ENCODE measurements at places on chromosomes 13 and 19. TPM values are rescaled to one million over a fixed set of nuclear protein-coding genes. Genes with fewer than 3 reads are reported as not detected.

DNA sequence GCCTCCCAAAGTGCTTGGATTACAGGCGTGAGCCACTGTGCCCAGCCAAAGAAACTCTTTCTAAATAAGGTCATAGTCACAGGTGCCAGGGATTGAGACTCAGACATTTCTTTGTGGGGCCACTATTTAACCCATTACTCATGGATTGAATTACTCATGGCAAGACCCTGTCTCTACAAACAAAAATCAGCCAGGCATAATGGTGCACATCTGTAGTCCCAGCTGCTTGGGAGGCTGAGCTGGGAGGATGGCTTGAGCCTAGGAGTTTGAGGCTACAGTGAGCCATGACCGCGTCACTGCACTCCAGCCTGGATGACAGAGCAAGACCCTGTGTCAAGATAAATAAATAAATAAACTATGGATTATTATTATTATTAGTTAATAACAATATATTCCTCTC lies 3.6 kb upstream of the KLF2 start:
- H3K36me3 ChIP-seq: no peaks in the 10 kb centered on the region
- H3K4me3 ChIP-seq: no peak overlapping the region
- no peak overlapping the region for H3K27ac ChIP-seq
- DNase-seq: no peak

DNA sequence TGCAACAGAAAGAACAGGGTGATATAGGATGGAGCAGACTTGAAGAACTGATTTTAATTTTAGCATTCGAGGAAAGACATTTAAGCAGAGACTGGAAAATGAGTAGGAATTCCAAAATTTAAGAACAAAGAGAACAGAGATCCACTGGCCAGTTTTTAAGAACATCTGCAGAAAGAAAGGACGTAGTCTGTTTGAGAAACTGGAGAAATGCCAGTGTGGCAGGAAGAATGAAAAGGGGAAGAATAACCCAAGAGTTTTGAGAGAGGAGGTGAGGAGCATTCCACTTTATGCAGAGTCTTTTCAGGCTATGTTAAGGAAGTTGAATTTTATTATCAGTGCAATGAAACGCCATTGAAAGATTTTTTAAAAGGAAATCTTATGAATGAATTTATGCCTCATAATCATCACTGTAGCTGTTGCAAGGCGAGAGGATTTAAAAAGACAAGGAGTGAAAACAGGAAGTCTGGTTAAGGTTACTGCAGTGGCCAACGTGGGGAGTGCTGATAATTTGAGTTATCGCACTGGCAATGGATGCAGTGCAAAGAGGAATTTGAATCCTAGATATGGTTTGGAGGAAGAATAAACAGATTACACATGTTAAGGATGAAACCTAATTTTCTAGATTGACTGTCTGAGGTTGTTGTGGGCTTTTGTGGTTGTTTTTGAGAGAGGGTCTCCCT lies 253.8 kb downstream of the DACH1 start:
- H3K4me3 ChIP-seq: no peak overlapping the region
- DNase-seq: no peak
- H3K27ac ChIP-seq: no peak overlapping the region
- no peaks in the 10 kb centered on the region for H3K27me3 ChIP-seq
- H3K4me1 ChIP-seq: no peaks in the 10 kb centered on the region

DNA sequence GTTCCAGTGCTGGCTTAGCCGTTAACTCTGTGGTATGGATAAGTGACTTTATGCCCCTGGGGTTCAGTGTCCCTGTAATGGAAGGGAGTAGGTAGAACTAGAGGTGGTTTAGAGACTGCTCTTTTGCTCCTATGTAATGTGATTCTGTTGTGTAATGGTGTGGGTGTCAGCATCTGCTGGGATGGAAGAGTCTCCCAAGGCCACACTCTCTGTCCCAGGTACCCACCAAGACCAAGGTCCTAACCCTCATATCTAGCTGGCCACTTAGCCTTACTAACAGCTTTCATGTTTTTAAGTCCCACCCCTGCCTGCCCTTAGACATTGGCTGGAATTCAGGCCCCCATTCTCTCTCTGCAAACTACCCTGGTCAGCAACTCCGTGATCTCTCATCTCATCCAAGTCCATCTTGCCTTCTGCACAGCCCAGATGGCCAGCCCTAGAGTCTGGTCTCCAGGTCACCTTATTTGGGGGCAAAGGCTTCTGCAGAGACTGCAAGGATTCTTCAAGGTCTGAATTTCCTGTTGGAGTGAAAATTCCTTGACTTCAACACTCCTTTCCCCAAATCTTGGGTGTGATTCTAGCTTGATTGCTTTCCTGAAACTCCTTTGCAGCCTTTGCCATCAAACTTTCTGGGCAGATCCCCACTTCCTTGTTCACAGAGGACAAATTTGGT lies 48.4 kb downstream of the SERP2 start:
- no peak for DNase-seq
- H3K27ac ChIP-seq: no peak overlapping the region
- H3K4me1 ChIP-seq: no peaks in the 10 kb centered on the region
- no peak overlapping the region for H3K4me3 ChIP-seq
- no peaks in the 10 kb centered on the region for H3K36me3 ChIP-seq

DNA sequence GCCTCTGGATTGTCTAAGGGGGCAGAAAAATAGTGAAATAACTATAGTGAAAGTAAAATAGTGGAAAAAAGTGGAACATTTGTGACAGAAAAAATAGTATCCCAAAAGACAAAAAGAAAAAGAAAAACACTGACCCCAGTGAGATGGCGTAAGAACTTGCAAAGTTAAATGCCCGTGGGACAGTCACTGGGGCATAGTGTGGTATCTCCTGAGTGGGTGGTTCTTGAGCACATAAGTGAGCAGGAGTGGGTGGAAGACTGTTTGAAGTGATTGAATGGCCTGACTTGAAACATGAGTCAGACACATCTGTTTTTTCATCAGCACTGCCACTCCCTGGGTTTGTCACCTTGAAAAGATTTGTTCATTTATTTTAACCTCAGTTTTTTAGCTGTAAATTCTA lies 2.5 kb downstream of the ZNF430 start:
- no peaks in the 10 kb centered on the region for H3K36me3 ChIP-seq
- no peaks in the 10 kb centered on the region for H3K27me3 ChIP-seq
- H3K27ac ChIP-seq: peak overlapping the region; percentile 60
- H3K4me1 ChIP-seq: peaks cover 4% of the 10 kb centered on the region

DNA sequence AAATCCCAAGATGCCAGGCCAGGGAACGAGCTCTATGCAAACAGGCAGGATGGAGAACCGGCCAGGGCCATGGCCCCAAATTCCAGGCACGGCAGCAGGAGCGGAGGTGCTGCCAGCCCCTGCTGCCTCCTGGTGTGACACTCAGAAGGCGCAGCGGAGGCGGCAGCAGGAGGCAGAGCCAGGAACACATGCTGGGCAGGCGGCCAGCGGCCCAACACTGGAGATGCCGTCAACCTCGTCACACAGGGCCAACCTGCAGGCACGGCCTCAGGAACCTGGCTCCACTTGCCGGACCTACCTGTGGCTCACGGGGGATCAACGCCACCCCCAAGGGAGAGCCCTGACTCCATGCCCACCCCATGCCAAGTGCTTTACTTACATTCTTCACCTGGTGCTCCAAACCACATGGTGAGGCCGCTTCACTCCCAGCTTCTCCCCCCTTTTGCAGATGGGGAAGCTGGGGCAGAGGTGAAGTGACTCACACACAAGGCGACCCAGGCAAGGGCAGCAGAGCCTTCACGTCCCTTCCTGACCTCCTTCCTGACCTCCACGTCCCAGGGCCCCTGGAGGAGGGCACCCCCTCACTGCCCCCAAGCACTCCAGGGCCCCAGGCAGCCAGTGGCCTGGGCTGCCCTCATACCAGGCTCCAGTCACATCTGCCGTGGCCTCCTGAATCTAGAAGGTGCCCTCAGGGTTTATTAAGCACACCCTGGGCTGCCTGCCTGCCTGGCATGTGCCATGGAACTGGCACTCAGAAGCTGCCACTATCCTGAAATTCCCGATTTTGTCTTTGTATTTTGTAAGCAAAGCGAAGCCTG lies 43.5 kb downstream of the GGACT start:
- H3K36me3 ChIP-seq: no peaks in the 10 kb centered on the region
- no peaks in the 10 kb centered on the region for H3K27me3 ChIP-seq
- H3K4me3 ChIP-seq: no peak overlapping the region

DNA sequence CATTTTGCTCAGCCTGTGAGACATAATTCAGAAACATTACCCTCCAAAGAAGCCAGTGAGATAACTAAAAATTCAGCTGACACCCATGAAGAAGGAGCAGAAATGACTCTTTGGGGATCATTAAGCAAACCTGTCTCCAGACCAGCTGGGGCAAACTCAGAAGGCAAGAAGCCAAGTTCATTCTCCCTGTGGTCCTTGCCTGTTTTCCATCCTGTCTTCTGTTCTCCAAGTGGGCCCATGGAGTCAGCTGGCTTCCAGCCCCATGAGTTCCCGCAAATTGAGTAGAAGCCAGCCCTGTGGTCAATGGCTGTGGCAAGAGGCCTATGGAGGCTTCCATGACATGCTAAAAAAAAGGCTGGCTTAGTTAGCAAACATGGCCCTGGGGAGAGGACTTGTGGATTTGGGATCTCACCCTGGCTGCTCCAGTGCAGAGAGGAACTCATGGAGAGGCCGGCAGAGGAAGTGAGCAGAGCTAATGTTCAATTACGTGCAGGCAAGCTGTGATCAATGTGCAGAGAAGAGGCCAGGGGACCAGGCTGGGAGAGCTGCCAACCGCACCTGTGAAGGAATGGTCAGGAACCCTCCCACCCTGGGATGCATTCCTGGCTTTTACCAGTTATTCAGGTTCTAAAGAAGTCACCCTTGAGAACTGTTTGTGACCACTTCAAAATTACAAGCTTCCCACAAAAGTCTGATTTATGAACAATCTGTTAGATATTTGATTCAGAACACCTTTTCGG lies 229.1 kb downstream of the TSHZ3 start:
- H3K36me3 ChIP-seq: no peaks in the 10 kb centered on the region
- H3K27ac ChIP-seq: no peak overlapping the region
- no peaks in the 10 kb centered on the region for H3K27me3 ChIP-seq
- H3K4me3 ChIP-seq: no peak overlapping the region

DNA sequence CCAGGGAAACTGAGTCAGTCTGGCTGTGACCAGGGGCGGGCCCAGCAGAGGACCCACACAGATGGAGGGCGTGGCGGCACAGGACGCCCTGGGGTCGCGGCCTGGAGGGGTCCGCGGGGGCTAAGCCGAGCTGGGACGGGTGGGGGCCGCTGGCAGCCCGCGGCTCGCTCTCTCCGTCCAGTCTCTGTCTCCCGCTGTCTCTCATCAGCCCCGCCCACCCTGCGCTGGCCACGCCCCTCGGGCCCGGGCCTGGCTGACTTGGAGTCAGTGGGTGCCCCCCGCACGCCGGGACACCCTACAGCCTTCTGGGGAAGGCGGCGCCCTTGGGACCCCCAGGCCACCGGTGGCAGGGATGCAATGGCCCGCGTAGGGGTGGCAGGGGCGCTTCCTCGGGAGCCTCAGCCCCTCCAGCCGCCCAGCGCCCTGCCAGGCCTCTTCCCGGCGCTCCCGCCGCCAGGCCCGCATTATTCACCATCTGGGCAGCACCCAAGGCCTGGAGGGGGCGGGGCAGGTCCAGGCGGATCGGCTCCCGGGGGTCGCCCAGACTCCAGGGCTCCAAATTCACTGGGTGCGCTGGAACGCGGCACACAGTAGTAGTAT lies at the start of gene TBXA2R:
Gene TBXA2R, minus strand, starts transcription at position 186 of the 600 bp plus-strand sequence. CDS start 6,241 bp downstream, outside the sequence.
- H3K36me3 ChIP-seq: no peaks in the 10 kb centered on the region
- H3K27ac ChIP-seq: peak within 1 kb of the TSS; percentile 85
- peak within 1 kb of the TSS; percentile 52 for H3K4me3 ChIP-seq
- peak; percentile 45 for DNase-seq

DNA sequence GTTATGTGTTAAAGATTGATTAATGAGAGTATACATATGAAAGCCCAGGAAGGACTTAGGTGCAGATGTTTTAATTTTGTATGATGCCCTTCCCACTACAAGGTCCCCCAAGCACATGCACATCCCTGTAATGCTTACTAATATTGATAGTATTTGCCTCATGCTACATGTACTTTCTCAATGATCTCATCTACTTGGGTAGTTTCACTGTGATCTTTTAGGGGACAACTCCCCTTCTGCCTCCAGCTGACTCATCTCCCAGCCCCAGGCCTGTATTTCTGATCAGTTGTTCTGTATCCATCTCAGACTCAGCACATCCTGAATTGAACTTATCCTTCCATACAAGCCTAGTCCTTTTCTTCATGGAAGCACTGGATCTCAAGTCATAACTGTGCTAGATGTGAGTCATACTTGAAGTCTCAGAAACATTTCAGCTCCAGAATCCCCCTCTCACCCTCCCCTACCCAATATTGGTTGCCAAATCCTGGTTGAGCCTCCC lies 49.4 kb upstream of the INTS6 start:
- DNase-seq: no peak
- H3K27ac ChIP-seq: no peak overlapping the region
- no peaks in the 10 kb centered on the region for H3K27me3 ChIP-seq
- H3K36me3 ChIP-seq: no peaks in the 10 kb centered on the region

- peaks cover 9% of the 10 kb centered on the region for H3K36me3 ChIP-seq
- DNase-seq: peak; percentile 83
- H3K4me1 ChIP-seq: no peaks in the 10 kb centered on the region
- H3K4me3 ChIP-seq: peak overlapping the region; percentile 83
Measured at GRCh38 chr19:5691822-5692722, 2.0 kb downstream of the RPL36 start.

- no peaks in the 10 kb centered on the region for H3K27me3 ChIP-seq
- no peaks in the 10 kb centered on the region for H3K4me1 ChIP-seq
- H3K36me3 ChIP-seq: peaks cover 4% of the 10 kb centered on the region
- no peak for DNase-seq
- H3K4me3 ChIP-seq: no peak overlapping the region
Measured at GRCh38 chr13:36959456-36960116, 39.5 kb upstream of the SMAD9 start.

GRCh38 chr19:23263870-23264590 lies 13.8 kb upstream of the ZNF724 start:
- no peaks in the 10 kb centered on the region for H3K4me1 ChIP-seq
- no peak for DNase-seq
- peaks cover 22% of the 10 kb centered on the region for H3K36me3 ChIP-seq

GRCh38 chr19:50646074-50646807 lies 3.0 kb upstream of the C19orf81 start:
- H3K4me1 ChIP-seq: no peaks in the 10 kb centered on the region
- no peaks in the 10 kb centered on the region for H3K36me3 ChIP-seq
- H3K4me3 ChIP-seq: no peak overlapping the region
- no peak overlapping the region for H3K27ac ChIP-seq
- H3K27me3 ChIP-seq: no peaks in the 10 kb centered on the region
- DNase-seq: no peak

- H3K27me3 ChIP-seq: no peaks in the 10 kb centered on the region
- H3K4me3 ChIP-seq: no peak overlapping the region
- H3K36me3 ChIP-seq: no peaks in the 10 kb centered on the region
- no peaks in the 10 kb centered on the region for H3K4me1 ChIP-seq
Measured at GRCh38 chr13:101149735-101150384, 266.4 kb downstream of the NALCN start.

GRCh38 chr13:92303428-92303827 lies 905.0 kb downstream of the GPC5 start:
- H3K4me3 ChIP-seq: no peak overlapping the region
- DNase-seq: no peak
- no peaks in the 10 kb centered on the region for H3K36me3 ChIP-seq
- H3K27me3 ChIP-seq: no peaks in the 10 kb centered on the region
- H3K27ac ChIP-seq: no peak overlapping the region

Gene ATP13A1
- 78.1 TPM for total RNA-seq

Gene CPB2
- not detected for total RNA-seq

Gene NUMBL
- total RNA-seq: 24.3 TPM

Gene FFAR1
- total RNA-seq: not detected

Gene ZNF99
- 0.25 TPM for total RNA-seq

Gene LRRC63
- total RNA-seq: 0.31 TPM

Gene EXOC3L2
- total RNA-seq: 19.0 TPM

Gene CD177
- total RNA-seq: 0.66 TPM

Gene GRIN2D
- 0.54 TPM for total RNA-seq

Gene C19orf53
- total RNA-seq: 62.7 TPM

Gene LYPD3
- 1.7 TPM for total RNA-seq

Gene RGL3
- total RNA-seq: 126 TPM

All from kidney (tissue), 22 donors.